ENCODE measurements at places on chromosomes 2 and 18. TPM values are rescaled to one million over a fixed set of nuclear protein-coding genes. Genes with fewer than 3 reads are reported as not detected.

DNA sequence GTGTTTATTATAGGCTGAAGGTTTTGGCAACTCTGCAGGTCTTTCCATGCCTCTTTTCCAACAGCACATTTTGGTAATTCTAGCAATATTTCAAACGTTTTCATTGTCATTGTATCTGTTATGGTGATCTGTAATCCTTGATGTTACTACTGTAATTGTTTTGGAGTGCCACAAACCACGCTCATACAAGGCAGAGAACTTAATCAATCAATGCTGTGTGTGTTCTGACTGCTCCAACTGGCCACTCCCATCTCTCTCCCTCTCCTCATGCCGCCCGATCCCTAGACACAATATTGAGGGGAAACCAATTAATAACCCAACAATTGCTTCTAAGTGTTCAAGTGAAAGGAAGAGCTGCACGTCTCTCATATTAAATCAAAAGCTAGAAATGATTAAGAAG, 32.9 kb downstream of the HDLBP start:
- DNase-seq: no peak

- DNase-seq: no peak
Measured at GRCh38 chr2:62723253-62723652, 17.7 kb downstream of the EHBP1 start.

DNA sequence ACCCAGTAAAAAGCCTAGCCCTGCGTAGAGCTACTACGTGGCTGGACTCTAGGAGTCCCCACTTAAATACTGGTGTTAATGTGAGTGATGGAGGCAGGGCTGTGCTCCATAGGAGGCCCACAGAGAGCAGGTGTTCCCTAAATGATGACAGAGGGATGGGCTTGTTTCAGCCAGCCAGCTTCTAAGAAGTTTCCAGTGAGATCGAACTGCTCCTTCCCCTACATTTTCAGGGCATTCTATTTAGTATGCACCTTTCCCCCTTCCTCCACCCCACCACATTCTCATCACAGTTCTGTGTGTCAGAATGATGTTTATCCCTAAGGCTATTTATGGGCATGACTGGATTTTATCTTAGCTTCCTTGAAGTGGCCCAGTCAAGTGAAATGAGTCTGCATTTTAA, 213.0 kb downstream of the TRIB2 start:
- no peak for DNase-seq

DNA sequence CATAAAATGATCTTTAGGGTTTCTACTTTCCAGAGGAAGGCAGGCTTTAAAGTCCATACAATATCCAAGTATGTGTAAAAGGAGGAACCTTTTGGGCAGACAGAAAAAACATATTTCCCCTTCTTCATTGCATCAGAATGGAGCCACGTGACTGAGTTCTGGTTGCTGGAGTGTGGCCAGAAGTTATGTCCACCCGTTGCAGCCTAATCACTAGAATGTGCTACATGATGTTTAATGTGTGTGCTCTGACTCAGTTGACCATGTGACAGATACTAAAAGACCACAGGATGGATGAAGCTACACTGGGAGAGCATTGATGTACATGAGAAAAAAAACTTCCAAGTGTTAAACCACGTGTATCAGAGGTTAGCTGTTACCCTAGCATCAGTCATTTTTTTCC, 460.9 kb downstream of the RIT2 start:
- no peak for DNase-seq

- DNase-seq: no peak
Measured at GRCh38 chr2:2797797-2798196, 466.7 kb upstream of the MYT1L start.

- no peak for DNase-seq
Measured at GRCh38 chr2:221612161-221612560, 40.1 kb upstream of the EPHA4 start.

- DNase-seq: no peak
Measured at GRCh38 chr2:79876430-79876829, 363.6 kb downstream of the CTNNA2 start.

- no peak for DNase-seq
Measured at GRCh38 chr18:79814373-79814772, 16.6 kb downstream of the KCNG2 start.

The C2orf72 gene
- total RNA-seq: not detected

The POTEC gene
- total RNA-seq: not detected

The CROCC2 gene
- total RNA-seq: 0.09 TPM

The RBFA gene
- 17.4 TPM for total RNA-seq
